ENCODE measurements at places on chromosomes 6 and 20.

DNA sequence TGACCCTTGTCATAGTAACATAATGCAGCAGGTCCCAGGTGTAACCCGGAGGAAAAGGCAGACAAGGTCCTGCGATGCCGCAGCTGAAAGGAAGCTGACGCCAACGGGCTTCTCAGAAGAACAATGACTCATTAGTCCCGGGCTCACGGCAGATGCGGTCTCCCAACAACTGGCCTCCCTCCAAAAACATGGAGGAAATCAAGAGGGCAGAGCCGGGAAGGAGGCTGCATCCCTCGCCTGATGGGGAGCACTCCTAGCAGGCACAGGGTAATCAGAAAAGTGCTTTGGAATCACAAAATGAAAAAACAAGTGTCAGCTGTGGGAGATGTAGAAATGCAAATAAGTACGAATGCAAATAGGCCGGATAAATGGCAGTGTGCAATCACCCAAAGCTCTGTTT lies 165.2 kb upstream of the AGPAT4 start:
- no peak for DNase-seq

DNA sequence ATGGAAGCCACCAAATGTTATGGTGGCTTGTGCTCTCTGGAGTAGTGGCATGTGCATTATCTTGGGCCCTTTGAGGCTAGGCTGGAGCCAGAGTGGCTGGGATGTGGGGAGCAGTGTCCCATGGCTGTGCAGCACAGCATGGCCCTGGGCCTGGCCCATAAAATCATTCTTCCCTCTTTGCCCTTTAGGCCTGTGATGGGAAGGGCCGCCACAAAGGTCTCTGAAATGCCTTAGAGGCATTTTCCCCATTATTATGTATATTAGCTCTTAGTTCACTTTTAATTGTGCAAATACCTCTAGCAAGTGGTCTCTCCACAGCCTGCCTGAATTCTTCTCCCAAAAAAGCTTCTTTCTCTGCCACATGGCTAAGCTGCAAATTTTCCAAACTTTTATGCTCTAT lies 297.3 kb upstream of the IRAK1BP1 start:
- no peak for DNase-seq

DNA sequence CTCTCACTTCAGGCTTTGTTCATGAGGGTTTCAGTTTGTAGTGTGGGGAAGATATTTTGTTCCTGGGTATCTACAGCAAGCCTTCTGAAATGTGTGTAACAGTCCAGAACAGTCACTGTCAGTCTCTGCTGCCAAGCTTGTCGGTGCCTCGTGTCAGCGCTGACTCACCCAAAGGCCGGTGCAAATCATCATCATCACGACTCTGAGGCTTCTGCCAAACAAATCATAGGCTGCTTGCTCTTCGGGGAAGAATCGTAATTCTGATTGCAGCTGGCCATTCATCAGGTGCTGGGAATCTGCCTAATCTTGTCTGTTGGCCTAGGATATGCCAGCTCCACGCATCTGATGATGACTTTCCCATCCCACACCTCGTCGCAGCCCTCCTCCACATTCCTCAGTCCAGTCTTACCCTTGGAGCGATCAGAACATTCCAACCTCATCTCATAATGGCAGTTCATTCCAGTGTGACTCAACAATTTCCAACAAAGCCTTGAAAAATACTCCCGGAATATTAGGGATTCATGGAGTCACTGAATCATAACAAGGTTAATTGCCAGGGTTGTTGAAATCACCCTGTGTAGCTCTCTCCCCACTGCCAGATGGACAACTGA lies 40.9 kb downstream of the ALDH8A1 start:
- DNase-seq, result no peak

- DNase-seq, result no peak
These were observed 169.5 kb upstream of the CENPW start for GRCh38 chr6:126170433-126170832.

- no peak for DNase-seq
These were observed 15.3 kb upstream of the BPIFB1 start for GRCh38 chr20:33267701-33268100.

- no peak for DNase-seq
These were observed 141.5 kb downstream of the LY86 start for GRCh38 chr6:6729971-6730370.

- DNase-seq, result no peak
These were observed 43.7 kb downstream of the DSTN start for GRCh38 chr20:17613328-17614175.

- no peak for DNase-seq
These were observed 202.5 kb downstream of the PREX1 start for GRCh38 chr20:48625136-48625900.

- no peak for DNase-seq
These were observed 34.9 kb downstream of the CYP21A2 start for GRCh38 chr6:32073101-32073500.

- DNase-seq, result no peak
These were observed 396 bp downstream of the RNASET2 start for GRCh38 chr6:166955865-166956443.

DNA sequence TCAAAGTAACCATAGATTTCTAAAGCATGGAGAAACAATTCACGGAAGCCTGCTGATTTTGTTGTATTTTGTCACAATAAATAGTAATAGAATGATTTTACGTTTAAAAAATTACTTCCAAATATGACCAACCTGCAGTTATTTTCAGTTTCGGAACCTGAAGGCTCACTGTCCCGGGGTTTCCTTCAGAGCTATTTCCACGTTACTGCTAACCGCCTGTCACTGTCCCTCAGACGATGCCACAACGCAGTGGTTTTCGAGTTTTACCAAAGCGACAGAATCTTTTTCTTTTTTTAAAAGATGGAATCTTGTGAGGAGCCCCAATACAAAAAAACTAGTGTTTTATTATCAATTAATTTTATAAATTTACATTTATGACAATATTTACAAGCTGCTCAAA lies 40.5 kb downstream of the PSMG4 start:
- DNase-seq, result no peak

DNA sequence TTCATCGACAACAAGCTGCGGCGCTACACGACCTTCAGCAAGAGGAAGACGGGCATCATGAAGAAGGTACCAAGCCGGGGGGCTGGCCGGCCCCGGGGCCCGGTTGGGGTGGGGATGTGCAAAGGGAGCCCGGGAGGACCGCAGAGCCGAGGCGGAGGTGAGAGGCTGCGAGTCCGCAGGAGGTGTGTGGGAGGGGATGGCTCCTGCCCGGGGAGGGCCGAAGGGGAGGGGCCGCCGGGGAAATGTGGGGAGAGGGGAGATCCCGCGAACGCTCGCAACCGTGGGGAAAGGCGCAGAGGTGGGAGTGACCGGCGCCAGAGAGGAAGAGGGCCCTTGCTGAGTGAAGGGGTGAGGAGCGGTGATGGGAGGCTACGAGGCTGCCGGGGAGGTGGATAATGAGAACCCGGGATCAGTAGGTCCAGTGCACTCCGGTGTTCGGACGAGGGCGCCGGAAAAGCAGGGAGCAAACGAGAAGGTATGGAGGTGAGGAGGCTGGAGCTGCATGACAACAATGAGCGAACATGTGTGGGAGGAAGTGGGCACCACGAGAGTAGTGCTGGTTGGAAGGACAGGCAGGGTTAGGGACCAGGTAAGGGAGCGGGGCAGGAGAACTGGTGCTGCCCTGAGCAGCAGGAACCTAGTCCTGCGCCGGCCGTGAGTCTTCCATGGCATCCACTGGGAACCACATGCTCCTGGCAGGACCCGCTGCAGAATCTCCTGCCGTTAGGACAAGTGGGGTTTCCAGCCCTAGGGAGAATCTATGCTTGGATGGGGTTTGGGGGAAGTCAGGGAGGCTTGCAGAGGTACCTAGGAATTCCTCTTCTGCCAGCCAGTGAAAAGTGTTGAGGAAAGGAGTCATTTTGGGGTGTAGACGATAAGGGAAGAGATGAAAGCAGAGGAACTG lies 1.3 kb downstream of the SRF start:
- DNase-seq, result peak; percentile 62

- DNase-seq, result no peak
These were observed 14.1 kb upstream of the NXT1 start for GRCh38 chr20:23336476-23336875.

DNA sequence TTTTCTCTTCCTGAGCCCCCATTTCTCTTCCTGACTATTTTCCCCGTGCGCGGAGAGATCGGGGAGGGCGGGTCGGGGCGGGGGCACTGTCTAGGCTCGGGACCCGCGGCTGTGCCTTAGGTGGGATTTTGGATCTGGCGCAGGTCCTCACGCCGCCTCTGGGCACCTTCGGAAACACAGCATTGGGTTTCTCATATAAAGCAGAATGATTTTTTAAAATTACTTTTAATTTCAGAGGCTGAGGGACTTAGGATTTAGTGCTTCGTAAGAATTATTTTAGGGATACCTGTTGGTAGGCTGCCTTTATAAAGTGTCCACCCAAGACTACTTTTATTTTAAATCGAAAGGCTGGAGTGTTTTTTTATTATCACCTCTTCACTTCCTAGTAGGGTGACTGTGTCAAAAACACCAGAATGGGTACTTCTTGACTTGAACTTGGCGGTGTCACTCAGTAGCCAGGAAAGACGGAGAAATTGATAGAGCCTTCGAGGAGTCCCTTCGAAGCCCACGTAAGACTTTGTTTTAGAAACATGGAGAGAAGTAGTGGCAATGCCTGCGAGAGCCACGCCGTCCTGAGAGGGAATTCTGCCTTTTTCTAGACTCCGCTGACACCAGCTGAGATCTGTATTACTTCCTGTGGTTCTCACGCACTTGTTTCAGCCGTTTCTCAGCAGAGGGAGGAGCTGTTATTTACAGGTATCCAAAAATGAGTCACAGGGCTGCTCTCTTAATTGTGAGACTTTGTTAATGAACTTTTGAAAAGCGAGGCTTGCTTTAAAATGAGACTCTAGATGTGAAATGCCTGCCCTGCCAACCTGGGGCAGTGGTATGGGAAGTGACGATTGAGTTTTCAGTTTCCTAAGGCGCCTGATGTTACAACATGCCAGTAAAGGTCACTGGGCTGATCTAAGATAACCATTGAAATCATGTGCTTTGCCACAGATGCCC lies 667 bp downstream of the STX11 start:
- peak; percentile 85 for DNase-seq

GRCh38 chr6:137661601-137662000 lies 167.4 kb upstream of the OLIG3 start:
- peak; percentile 39 for DNase-seq

DNA sequence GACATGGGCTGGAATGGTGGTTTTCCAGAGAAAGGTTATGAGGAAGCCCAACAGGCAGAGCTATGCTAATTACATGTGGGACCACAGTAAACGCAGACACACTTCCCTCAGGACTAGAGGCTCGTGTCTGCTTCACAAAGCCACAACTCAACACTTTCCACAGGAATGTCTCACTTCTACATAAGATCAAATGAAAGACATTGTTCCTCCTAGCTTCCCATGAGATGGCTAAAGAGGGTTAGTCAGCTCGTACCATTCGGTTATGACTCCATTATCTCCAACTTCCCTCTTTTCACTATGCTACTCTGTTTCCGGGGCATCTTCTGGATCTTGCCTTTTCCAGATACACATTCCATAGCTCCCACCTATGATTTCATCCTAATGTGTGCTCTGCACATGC lies 29.1 kb upstream of the ZC3H12D start:
- no peak for DNase-seq

- no peak for DNase-seq
These were observed 9.3 kb upstream of the LAMA5 start for GRCh38 chr20:62376112-62377063.

DNA sequence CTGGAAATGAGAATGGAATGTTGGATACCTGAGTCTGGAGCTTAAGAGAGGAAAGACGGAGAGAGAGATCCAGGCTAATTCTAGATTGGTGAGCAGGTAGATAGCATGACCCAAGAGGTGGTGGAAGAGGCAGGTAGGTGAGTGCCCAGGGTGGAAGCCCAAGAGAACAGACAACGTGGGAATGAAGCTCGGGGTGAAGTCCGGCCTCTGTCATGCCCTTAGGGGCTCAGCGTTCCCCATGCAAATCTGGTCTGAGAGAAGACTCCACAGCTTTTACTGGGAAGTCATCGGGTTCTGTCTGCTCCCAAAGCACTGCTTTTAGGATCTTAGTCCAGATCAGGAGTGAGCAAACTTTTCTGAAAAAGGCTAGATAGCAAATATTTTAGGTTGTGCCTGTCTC lies 3.6 kb downstream of the NELFCD start:
- no peak for DNase-seq

DNA sequence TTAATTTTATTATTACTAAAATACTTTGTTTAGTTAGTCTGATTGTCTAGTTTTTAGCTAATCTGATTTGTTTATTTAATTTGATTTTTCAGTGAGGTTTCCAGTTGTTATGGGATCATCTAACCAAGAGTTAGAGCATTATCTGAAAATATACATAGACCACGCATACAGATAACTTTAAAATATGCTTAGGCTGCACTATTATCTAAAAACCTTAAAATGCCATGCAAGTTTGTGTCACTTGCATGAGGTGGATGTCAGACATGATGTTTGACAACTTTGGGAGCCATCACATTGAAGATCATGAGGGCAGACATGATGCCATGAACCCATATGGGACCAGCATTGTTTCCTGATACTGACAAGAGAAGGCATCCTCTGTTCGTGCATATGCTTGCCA lies 610.3 kb downstream of the KHDRBS2 start:
- no peak for DNase-seq

DNA sequence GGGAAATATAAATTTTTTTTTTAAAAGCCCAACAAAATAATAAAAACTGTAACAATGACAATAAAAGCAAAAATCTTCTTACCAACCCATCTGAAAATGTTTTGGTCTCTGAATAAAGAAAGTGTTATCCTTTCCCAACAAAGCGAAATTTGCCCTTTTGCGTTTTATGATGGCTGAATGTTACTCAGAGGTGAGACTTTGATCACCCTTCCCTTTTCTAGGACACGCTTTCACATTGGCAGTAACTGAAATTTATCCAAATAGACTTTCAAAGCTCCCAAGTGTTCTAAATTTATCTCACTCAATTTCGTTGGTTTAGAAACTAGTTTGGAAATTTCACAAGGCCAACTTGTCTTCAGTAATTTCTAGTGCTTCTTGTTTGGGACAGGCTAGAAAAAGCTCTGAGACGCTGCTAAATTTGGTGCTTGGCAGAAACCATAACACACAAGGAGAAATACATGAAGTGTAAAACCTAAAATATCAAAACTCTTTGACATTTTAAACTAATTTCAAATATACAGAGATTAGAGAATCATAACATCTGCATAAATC lies 354.5 kb upstream of the CITED2 start:
- DNase-seq, result no peak

- DNase-seq, result no peak
These were observed 245.6 kb downstream of the KIF16B start for GRCh38 chr20:16327606-16328005.

DNA sequence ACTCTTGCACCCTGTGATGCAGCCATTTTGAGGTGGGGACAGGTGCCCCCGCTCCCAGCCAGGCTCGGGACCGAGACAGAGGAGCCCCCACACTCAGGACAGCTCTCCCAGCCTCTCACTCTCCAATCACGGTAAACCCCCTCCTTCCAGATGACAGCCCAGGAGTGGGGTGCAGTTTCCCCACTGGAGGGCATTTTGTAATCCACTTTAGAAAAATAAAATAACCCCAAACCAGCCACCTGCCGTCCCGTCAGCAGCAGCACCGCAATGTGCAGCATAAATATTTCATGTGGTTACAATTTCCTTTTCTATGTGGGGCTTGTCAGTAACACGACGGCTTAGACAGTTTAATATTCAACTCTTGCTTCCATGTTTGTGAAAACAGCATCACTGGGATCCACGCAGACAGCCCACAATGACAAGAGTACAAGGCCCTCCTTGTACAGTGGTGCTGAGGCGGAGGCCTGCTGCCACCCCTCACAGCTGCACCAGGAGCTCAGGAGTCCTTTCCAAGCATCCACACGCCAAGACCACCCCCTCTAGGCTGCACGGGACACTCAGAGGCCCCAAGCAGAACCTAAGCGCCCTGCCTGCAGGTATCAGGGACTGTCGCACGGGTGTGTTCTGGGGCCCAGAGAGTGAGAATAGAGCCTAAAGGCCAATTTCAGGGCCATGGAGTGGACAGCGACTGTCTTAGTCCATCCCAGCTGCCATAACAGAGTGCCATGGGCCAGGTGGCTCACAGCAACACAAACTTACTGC lies 116.7 kb downstream of the JPH2 start:
- peak; percentile 63 for DNase-seq

Measured in CD4-positive, alpha-beta T cell treated with Interleukin-10 for 1 hour (primary cell).